IPS DF 6.9 (cell line): ENCODE measurements at places on chromosomes 5 and 9.
A peak's percentile ranks its signal among the peaks of the same experiment; 100 is the strongest.

DNA sequence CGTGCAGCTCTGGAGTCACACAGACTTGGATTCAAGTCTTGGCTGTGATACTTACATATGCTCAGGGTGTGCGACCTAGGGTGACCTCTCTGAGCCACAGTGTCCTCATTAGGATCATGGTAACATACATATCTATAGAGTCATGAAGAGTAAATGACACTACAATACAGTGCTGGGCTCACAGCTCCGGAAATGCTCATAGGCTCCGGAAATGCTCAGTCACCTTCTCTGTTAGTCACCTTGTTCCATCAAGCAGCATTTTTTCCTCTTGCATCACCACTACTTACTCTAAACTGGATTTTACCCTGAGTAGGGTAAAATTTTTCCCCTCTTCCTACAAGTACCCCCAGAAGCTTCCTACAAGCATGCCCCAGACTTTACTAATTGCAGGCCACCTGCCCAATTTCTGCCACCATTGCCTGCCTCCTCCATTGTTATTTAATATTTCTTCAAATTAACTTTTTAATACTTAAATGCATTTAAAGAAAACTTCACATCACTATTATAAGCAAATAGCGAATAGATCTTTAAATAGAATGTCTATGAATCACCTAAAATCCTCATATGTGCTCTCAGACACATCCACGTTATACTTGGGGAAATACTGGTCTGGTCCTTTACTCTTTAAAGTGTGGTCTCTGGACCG lies 147.6 kb upstream of the SPRY4 start:
- H3K4me3 ChIP-seq, result no peak overlapping the region
- no peaks in the 10 kb centered on the region for H3K27me3 ChIP-seq
- H3K36me3 ChIP-seq, result no peaks in the 10 kb centered on the region
- peaks cover 2% of the 10 kb centered on the region; the same call in 1 of the 2 replicates for H3K4me1 ChIP-seq
- H3K27ac ChIP-seq, result no peak overlapping the region
- DNase-seq, result no peak

- no peaks in the 10 kb centered on the region for H3K4me1 ChIP-seq
- no peaks in the 10 kb centered on the region for H3K36me3 ChIP-seq
- H3K27ac ChIP-seq, result no peak overlapping the region
- no peak for DNase-seq
- H3K4me3 ChIP-seq, result no peak overlapping the region
- H3K27me3 ChIP-seq, result no peaks in the 10 kb centered on the region
These were observed 4.1 kb downstream of the TRIM23 start for GRCh38 chr5:65620021-65620420.

- peak overlapping the region; percentile 22; the same call in 1 of the 2 replicates for H3K4me3 ChIP-seq
- H3K27me3 ChIP-seq, result no peaks in the 10 kb centered on the region
- 0 out of 2 replicates have a peak, but pooled peaks cover 1% of the 10 kb centered on the region for H3K4me1 ChIP-seq
- no peak for DNase-seq
- no peak overlapping the region for H3K27ac ChIP-seq
- no peaks in the 10 kb centered on the region for H3K36me3 ChIP-seq
These were observed 141.9 kb downstream of the PBX3 start for GRCh38 chr9:125889112-125889475.

- H3K36me3 ChIP-seq, result no peaks in the 10 kb centered on the region
- H3K27ac ChIP-seq, result no peak overlapping the region
- no peak overlapping the region for H3K4me3 ChIP-seq
- DNase-seq, result no peak
- no peaks in the 10 kb centered on the region for H3K4me1 ChIP-seq
These were observed 1.8 kb downstream of the FAM163B start for GRCh38 chr9:133607381-133607780.

- H3K27ac ChIP-seq, result no peak overlapping the region
- peaks cover 7% of the 10 kb centered on the region for H3K4me1 ChIP-seq
- DNase-seq, result no peak
- no peak overlapping the region for H3K4me3 ChIP-seq
- no peaks in the 10 kb centered on the region for H3K36me3 ChIP-seq
- no peaks in the 10 kb centered on the region for H3K27me3 ChIP-seq
These were observed 4.1 kb upstream of the TUBB4B start for GRCh38 chr9:137236936-137237421.
